ENCODE measurements at places on chromosomes 7 and 10.

DNA sequence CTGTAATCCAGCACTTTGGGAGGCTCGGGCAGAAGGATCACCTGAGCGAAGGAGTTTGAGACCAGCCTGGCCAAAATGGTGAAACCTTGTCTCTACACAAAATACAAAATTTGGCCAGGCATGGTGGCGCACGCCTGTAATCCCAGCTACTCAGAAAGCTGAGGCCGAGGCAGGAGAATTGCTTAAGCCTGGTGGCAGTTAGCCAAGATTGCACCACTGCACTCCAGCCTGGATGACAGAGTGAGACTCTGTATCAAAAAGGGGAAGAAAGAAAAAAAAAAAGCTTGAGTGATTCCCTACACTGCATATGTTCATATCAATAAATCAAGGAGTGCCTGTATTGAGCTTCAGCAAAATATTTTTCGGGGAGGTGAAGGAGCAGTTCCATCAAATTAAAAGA is 45.8 kb upstream of the SRRM3 start:
- no peak for DNase-seq

- DNase-seq = no peak
Observed at GRCh38 chr7:158746957-158747356, 42.4 kb upstream of the NCAPG2 start.

- DNase-seq = no peak
Observed at GRCh38 chr7:139745678-139746143, 32.1 kb downstream of the HIPK2 start.

DNA sequence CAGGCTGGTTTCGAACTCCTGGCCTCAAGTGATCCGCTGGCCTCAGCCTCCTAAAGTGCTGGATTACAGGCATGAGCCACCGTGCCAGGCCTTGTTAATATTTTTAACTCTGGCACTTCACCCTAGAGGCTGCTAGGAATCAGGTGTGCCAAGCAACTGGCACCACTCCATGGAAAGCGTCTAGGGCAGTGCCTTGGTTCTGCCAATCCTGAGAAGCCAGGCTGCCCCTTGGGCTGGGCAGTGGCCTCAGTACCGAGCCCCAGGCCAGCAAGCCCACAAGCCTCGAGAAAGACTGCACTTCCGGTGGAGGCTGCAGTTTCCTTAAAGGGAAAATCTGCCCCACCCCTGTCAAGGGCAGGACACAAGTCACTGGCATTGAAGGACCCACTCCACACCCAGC is 11.3 kb downstream of the ALKBH4 start:
- no peak for DNase-seq

DNA sequence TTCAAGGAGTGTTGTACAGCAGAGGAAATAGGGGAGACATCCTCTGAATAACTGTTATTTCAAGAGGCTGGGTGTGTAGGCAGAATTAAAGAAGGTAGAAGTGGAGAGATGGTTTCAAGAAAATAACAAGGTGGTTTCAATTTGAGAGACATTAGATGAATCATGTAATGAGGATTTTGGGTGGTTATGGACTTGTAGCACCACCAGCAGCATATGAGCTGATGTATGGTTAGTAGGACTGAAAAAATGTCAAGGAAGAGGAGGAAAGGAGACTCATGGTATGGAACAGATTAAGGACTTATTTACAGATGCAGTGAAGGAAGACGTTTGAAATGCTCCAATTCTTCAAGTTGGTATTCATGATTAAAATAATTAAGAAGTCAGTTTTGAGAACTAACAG is 166.2 kb downstream of the EXOC4 start:
- no peak for DNase-seq

DNA sequence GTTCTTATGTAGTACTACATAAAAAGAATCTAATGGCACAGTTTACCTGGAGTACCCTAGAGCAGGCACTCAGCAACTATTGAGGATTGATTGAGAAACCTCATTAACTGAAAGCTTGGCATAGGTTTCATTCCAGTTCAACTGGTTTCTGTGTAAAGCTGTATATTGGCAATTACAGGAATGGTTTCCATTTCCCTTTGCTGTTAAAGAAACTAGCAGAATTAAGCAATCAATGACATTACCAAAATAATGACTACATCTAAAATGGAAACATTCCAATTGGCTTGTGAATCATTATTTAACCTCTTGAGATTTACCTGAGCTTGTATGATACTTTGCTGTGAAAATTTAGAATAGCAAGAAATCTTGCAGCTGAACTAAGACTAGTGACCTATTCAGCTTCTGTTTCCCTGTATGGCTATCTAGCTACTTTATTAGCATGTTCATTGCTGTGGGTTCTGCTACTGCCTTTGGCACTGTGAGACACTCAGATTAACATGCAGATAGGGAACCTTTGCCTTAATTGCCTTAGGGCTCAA is 33.5 kb upstream of the CADPS2 start:
- no peak for DNase-seq

DNA sequence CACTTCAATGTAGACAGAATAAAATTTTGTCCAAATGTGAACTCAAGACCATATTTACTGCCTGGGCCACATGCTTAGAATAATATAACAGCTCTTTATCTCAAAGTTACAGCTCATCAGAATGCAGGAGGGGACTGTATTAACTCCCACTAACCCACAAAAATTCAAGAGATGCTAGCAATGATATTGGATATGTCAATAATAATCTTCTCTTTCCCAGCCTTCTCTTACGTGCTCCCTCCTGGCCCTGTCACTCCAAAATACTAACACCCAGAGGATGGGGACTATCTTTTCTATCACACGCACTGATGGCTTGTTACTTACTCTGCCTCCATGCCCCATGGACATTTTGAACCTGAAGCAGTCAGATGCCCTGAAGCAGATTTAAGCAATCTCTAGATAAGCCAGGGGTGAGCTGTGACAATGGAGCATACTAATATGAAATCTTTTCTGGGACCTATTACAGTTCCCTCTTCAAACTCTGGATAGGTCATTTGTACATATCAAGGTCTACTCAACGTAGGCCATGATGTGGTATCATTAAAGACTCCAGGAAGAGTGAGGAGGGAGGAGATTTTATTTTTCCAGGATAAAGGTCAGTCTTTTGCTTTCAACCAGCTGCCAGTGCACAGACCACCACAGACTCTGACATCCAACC is 803.0 kb downstream of the GRM8 start:
- no peak for DNase-seq

DNA sequence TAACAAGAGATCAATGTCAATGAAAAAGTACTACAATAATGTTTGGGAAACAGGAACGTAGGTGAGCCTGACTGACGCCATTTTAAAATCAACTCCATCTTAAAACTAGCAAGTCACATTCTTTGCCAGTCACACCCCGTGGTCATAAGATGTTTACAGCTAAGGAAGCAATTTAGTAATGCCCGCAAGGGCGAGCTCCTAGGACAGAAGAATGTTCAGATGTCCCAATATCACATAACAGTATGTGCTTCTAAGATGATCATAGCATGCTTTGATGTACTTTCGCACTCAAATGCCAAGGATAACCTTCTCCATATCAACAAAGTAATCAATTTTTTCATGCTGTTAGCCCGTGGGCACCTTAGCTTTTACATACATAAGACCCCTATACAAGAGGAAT is 113.8 kb upstream of the EGFR start:
- no peak for DNase-seq

DNA sequence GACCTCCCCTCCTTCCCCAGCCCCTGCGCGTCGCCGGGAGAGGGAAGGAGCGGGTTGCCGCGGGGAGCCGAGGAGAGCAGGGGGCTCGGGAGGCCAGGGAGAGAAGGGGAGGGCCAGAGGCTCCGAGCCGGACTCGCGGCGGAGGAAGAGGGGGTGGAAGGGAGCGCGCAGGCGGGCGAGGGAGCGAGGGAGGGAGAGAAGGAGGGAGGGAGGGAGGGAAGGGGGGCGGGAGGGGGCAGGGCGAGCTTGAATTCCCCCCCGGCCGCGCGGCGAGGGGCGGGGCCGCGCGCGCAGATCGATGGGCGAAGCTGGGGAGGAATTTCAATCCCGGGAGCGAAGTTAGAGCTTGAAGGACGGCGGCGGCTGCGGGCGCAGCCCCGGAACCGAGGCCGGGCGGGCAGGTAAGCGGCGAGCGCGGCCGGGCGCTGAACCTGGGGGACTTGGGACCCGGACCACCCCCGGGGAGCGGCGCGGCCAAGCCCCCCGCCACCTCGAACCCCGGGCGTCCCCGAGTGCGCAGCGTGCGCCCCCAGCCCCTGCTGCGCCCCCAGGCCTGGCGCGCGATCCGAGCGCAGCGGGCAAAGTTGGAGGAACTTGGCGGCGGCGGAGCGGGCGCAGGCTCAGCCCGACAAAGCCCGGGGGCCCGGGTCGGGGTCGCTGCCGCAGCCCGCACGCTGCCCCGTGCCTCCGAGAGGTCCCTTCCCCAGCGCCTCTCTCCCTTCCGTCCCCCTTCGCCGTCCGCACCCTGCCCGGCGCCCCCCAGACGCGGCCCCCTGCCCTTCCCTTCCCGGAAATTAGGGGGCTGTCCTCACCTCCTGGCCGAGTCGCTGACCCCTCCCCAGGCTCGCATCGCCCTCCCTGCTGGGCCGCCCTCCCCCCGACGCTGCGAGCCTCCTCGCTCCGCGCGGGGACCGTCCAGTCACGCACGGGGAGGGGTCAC is at the start of gene ELFN1:
TSS of gene ELFN1 (plus strand) at position 324 of the 940 bp plus-strand sequence. CDS start 74,320 bp downstream, outside the sequence.
- no peak for DNase-seq

DNA sequence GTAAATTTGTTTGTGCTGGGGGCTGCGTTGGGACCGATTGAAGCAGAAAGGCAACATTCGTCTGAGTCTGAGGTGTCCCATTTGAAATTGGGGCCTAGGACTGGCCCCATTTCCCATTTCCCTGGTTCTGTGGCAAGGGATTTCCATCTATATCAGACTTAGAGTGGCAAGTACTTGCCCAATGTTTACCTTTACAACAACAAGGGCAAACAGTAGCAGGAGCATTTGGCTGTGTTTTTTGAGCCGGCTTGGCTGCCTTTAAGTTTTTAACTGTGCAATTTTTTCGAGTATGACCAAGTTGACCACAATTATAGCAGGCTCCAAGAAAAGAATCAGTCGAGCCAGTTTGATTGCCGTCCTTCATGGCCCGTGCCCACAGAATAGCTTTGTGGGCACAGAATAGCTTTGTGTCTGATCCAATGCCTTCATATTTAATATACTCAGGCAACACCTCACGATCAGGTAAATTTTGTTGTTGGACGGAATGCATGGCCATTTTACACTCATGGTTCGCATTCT is 4.7 kb upstream of the CYP17A1 start:
- no peak for DNase-seq

GRCh38 chr10:15739254-15739970 is 19.7 kb upstream of the ITGA8 start:
- no peak for DNase-seq

- DNase-seq = no peak
Observed at GRCh38 chr10:31166606-31167005, 134.9 kb upstream of the ZNF438 start.

- DNase-seq = no peak
Observed at GRCh38 chr7:1235501-1236131, 2.9 kb downstream of the UNCX start.

GRCh38 chr10:103793920-103794883 is 61.2 kb downstream of the SH3PXD2A start:
- no peak for DNase-seq

- DNase-seq = no peak
Observed at GRCh38 chr7:158559356-158559755, 28.3 kb downstream of the PTPRN2 start.

- no peak for DNase-seq
Observed at GRCh38 chr7:106905734-106906133, 40.7 kb downstream of the PIK3CG start.

DNA sequence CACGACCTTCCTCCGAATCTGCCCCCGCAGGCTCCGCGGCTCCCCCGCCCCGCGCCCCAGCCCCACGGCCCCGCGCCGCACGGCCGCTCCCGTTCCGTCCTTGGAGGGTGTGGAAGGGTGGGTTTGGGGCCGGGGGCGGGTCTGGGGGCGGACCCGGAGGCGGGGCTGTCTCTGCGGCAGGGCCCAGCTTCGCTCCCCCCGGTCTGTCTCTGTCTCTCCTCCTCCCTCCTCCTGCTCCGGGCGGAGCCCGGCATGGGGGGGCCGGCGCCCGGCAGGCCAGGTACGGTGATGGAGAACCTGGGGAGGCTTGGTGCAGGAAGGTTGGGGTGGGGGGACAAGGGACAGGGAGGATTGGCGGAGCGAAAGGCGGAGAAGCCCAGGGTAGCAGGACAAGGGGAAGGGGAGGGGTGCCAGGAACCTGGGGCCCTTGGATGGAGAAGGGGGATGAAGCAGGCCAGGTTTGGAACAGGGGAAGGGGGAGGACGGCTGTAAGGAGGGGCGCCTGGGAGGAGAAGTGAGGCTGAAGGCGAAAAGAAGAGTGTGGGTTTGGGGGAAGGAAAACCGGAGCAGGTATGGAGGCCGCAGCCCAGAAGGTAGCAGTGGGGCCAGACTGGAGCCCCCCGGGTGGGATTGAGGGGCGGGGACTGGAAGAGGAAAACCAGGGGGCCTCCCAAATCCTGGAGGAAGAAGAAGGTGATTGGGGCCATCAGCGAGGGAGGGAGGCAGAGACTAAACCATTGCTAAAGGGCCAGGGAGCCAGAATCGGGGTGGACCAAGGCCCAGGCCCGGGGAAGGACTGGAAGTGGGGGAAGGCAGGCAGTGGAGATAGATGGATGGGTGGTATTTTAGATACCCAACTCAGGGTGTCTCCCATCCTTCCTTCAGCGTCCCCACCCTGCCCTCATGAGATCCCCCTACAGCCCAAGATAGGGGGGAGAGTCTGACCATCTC is at the start of gene NYAP1:
TSS of gene NYAP1 (plus strand) at position 206 of the 951 bp plus-strand sequence. CDS start 1,385 bp downstream, outside the sequence.
- no peak for DNase-seq

DNA sequence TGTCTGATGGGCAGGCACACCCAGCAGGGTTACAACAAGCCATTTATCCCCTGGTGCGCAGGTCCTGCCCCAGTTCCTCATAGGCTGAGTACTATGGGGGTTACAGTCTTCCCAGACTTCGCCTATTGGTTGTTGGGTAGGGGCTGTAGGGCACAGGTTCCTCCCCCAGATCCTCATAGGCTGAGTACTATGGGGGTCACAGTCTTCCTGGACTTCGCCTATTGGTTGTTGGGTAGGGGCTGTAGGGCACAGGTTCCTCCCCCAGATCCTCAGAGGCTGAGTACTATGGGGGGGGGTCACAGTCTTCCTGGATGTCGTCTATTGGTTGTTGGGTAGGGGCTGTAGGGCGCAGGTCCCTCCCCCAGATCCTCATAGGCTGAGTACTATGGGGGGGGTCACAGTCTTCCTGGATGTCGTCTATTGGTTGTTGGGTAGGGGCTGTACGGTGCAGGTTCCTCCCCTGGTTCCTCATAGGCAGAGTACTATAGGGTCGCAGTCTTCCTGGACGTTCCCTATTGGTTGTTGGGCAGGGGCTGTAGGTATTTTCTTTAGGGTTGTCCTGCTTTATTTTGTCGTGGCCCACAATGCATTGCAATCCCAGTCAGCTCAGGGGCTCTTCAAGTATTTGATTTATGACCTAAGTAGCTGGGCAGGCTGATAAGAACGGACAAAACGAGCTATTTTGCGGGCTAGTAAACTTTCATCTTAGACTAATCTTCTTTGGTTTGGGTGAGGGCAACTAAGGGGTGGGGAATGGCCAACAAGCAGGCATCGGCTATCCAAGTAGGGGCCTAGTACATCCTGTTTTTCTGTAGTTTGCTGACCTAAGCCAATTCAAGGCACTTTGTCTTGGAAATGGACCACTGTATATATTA is 3.4 kb downstream of the LRRC27 start:
- DNase-seq = no peak
